Uterine smooth muscle cell (primary cell): ENCODE measurements at places on chromosomes 7 and 10. TPM values are rescaled to one million over a fixed set of nuclear protein-coding genes. Genes with fewer than 3 reads are reported as not detected.

Gene SPDYE1
- total RNA-seq = not detected in 2 replicates

Gene LGI1
- not detected in 2 replicates for total RNA-seq

Gene BLNK
- total RNA-seq = not detected in 2 replicates

Gene ZNF503
- 5.8 and 6.6 TPM in 2 replicates for total RNA-seq

Gene PIK3AP1
- total RNA-seq = under 0.01 and 0.12 TPM in 2 replicates

Gene STAMBPL1
- 34.0 and 53.5 TPM in 2 replicates for total RNA-seq

Gene NSUN6
- total RNA-seq = 10.6 and 14.1 TPM in 2 replicates

Gene CCL24
- total RNA-seq = not detected in 2 replicates

Gene FZD1
- 18.7 and 25.1 TPM in 2 replicates for total RNA-seq

Gene CC2D2B
- total RNA-seq = not detected in 2 replicates

Gene RET
- total RNA-seq = 1.9 and 3.5 TPM in 2 replicates

Gene FAM24B
- total RNA-seq = 4.2 and 9.0 TPM in 2 replicates
